Nephron progenitor cell (in vitro differentiated cells): ENCODE measurements at places on chromosomes 3 and 15.

- no peak for DNase-seq
Observed at GRCh38 chr15:27123808-27124207, 152.8 kb downstream of the GABRG3 start.

GRCh38 chr15:87910301-87910700 is 346.2 kb downstream of the NTRK3 start:
- DNase-seq, result no peak

GRCh38 chr15:57732526-57733331 is 26.2 kb downstream of the POLR2M start:
- DNase-seq, result peak; percentile 72

DNA sequence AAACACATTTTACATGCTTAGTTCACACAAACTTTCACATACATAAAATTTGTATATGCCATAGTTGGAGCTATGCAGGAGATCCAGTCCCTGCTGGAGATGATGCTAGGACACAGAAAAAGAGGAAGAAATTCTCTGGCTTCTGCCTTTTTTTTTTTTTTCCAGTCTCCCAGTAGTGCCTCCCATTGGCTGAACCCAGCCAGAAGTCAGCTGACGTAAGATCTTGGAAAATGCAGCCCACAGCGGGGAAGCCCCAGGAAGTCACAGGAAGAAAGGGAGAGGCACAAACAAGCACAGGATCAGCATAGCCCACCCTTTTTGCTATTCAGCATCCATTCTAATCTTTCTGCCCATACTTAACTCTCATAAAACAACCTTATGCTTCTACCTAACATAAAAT is 38.5 kb downstream of the SCN11A start:
- no peak for DNase-seq

GRCh38 chr3:131053043-131053859 is 26.6 kb downstream of the NEK11 start:
- no peak for DNase-seq

DNA sequence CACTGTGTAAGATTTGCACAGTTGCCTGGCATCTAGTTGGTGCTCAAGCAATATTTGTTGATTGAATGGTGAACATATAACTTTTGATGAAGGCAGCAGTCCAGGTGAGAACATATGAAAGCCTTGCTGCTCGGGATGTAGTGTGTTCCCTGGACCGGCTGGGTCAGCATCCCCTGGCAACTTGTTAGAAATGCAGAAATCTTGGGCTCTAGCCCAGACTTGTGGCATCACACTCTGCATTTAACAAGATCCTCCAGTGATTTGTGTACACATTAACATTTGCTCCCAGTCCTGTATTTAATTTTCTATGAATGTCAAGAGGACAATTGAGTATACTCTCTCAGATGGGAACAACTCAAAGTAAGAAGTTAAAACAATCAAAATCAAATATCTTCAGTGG is 69.0 kb upstream of the SAMMSON start:
- DNase-seq, result no peak

DNA sequence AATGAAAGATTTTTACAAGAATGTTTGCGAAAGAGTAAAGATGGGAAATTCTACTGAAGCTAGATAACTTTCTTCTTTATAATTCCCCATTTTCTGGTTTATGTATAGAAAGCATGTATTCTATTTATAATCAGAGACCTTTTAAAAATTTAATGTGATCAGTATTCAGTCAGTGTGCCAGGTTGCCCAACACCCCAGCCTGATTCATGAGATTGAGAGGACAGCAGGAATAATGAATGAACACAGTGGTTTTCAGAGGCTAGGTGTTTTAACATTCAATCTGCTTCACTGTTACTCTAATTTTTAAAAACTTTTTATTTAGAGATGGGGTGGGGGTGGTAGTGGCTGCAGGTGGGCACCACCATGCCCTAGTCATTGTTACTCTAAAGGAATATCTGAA is 4.7 kb downstream of the WWTR1 start:
- DNase-seq, result no peak

DNA sequence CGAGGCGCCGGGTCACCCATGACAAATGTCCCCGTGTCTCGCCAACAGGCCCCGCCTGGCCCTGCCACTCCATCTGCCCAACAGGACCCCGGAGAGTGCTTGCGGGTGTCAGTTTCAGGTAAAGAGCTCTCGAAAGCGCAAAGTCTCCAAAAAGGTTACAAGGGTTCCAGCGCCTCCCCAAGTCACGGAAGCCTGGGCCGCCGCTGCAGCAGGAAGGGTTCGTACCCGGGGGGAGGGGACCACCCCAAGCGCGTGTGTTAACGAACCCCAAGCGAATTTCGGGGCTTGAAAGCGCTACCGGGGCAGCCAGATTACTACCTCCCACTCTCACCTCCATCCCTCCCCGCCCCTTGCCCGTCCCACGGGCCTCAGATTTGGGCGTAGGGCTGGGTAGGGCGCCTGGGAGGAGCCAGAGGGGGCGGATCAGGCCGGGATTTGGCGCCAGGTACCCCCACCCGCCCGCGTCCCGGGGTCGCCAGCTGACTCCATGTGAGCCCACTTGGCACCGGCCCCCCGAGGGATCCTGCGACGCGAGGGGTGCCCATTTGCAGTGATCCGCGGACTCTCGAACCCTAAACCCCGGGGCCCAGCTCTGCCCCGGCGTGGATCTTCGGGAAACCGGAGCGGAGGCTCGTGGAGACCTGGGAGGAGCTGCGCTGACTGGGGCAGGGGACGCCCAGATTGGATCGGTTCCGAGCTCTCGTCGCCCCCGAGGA is 85.9 kb downstream of the NR2F2 start:
- peak; percentile 30 for DNase-seq

GRCh38 chr3:197428117-197428801 is 127.5 kb downstream of the BDH1 start:
- peak; percentile 60 for DNase-seq

DNA sequence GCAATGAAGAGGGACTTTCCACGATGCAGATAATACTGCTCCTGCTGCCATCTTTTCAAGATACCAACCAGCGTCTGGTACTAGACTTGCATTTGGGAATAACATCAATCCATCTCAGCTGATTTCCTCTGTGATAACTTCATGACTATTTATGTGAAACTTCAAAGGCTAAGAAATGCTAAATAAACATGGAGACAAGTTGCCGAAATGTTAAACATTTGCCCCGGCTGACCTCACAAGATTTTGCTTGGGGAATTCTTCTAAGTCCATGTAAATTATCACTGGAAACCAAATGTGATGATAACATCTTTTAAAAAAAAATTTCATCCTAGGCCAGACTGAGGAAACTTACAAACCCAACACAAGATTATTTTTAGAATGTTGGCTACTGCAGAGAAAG is 185.8 kb upstream of the PRICKLE2 start:
- DNase-seq, result no peak

DNA sequence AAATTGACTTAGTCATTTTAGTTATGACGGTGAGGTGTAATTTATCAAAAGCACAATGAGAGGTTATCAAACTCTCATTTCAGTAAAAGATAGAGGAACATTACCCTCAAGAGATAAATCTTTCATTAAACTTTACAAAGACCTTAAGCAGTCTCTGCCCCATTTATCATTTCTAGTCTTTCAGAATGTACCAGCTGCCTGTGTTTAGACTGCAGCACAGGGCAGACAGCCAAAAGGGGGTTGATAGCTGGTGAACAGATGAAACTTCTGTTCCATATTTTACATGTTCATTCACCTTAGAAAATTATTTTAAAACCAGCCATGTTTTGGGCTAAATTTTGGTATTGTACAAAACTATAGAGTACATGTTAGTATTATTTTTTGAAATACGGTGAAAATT is 514.6 kb upstream of the CNTN3 start:
- no peak for DNase-seq

DNA sequence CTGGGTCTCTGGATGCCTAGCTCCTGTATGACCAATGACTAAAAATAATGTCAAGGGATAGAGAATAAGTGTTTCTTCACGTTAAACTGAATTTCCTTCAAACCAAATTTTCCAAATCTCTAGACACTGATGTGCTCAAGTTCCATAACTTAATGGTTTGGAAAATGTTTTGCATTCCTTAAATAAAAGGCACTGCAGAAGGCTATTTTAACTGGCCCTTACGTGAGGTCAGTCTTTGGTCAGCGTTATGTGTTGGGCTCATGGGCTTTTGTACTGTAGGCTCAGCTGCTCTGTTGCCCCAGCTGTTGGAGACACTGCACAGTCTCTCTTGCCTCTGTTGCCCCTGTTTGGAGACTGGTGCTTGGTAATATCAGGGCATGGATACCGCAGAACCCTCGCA is 188.5 kb downstream of the TPRG1 start:
- DNase-seq, result no peak

DNA sequence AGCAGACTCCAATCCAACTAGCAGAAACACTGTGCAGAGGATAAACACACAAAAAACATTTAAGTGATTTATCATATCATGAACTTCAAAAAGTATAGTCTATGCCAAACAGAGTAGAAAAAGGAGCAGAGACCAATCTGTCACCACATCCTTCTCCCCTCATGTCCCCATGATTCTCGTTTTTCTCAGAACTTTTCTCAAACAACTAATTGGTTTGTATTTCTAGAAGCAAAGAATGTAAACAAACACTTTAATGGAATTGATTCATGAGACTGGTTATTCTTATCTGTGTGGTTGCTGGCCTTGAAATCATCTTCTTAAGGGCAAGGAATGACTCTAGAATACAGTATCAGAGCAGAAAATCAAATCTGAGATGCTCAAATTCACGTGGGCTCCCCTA is 294.2 kb upstream of the THBS1 start:
- no peak for DNase-seq

DNA sequence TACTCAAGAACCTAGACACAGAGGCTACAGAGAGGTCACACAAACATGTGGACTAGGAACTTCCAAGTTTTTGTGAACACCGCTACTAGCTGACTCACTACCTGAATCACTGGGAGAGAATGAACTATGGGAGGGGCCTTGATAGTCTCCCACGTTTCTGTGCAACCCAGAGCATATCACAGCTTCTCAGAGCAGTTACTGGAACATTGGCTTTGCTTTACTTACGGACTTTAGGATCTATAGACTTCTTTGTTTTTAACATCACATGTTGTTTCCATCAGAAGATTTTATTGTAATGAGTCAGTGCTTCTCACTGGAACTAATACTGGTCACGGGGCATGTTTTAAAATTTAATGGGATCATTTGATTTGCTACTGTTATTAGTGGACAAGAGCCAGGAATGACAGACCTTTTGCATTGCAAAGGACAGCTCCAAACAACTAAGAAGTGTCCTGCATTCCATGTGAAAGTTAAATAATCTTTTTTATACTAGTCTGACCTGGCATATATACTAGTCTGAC is 35.6 kb downstream of the RTP4 start:
- no peak for DNase-seq

DNA sequence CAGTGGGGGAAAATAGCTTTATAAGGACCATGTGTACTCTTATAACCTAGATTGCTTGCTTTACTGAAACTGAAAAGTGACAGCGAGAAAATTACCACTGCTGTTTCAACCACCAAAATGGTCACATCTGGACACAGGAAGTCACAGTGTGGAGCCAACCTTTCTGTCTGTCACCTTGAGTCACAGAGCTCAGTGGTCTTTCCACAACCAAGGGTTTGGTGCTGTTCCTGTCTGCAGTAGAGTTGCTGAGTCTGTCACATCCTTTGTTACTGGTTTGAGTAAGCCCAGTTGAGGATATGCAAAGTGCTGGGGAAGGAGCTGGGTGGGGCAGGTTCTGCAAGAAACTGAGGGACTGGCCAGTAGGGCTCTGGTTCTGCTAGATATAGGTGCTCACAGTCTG is 139.1 kb upstream of the EIF1B start:
- DNase-seq, result no peak

- DNase-seq, result no peak
Observed at GRCh38 chr3:170196833-170197232, 15.3 kb upstream of the PHC3 start.

- DNase-seq, result no peak
Observed at GRCh38 chr3:56796202-56796601, 5.5 kb downstream of the ARHGEF3 start.

DNA sequence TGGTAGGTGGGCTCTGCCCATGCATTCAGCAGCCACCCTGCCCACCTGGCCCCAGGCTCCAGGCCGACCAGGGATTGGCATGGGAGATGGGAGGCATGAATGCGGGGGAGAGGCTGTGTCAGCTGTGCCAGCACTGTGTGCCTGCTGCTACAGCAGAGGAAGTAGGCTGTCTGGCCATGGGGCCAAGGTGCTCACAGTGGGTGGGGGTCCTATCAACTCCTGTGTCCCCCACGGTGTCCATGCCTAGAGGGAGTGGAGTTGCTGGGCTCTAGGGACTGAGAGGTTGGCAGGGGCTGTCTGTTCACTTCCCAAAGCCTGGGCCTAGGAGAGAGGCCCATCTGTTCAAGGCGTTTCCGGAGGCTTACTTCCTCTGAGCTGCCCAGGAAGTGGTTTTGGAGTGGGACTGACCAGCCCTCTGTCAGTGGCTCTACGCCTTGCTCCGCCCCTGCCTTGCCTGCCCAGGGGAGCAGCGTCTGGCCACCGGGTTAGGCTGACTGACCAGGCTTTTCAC is 5.8 kb downstream of the PRKCD start:
- no peak for DNase-seq

GRCh38 chr15:69498987-69499386 is 46.4 kb downstream of the RPLP1 start:
- no peak for DNase-seq

DNA sequence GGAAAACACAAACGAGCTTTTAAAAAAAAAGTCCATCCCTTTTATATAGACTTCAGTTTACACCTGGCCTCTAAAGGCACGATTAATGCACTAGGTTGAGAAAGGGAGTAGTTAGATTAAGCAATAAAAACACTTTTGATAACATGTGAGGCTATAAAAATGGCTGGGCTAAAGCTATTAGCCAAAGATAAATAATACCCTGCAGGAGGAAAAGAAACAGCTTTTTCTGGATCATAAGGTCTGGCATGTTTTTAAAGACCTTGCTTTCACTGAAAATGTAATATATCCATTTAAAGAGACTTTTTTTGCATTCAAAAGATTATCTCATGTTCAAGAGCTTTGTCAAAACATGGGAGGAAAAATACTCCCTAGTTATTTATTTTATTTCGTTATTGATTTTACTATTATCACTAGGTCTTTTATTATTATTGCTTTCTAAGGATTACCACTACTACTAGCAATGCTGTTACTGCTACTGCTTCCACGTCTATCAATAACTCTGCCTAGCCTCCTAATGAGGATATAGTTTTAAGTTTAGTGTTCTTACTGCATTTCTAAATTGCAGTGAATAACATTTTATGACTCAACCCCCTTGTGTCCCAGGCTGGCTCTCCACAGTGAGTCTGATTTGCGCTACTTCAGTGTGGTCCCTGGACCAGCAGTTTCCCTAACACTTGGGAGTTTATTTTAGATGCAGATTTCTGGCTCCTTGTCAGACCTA is 93.4 kb downstream of the THRB start:
- no peak for DNase-seq

DNA sequence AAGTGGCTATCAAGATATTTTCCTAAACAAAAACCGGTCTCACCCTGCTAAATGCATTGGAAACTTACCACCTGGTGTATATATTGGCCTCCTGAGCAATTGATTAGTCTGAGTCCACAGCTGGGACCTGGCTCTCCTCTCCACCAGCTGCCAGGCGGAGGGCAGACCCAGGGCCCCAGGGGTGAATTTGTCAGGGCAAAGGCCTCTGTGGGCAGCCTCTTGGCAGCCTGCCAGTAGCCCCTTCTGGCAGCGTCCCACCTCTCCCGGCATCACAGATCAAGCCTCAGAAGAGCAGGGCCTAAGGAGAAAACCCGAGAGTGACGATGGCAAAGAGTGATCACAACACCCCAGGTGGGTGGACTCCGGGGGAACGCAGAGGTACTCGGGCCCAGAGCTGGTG is 43.0 kb upstream of the IDH2 start:
- no peak for DNase-seq
